ENCODE measurements at places on chromosomes 2 and 18.

- no peak for DNase-seq
Measured at GRCh38 chr18:34659579-34660517, 50.2 kb upstream of the DTNA start.

- no peak for DNase-seq
Measured at GRCh38 chr2:226882606-226883005, 46.8 kb downstream of the RHBDD1 start.

DNA sequence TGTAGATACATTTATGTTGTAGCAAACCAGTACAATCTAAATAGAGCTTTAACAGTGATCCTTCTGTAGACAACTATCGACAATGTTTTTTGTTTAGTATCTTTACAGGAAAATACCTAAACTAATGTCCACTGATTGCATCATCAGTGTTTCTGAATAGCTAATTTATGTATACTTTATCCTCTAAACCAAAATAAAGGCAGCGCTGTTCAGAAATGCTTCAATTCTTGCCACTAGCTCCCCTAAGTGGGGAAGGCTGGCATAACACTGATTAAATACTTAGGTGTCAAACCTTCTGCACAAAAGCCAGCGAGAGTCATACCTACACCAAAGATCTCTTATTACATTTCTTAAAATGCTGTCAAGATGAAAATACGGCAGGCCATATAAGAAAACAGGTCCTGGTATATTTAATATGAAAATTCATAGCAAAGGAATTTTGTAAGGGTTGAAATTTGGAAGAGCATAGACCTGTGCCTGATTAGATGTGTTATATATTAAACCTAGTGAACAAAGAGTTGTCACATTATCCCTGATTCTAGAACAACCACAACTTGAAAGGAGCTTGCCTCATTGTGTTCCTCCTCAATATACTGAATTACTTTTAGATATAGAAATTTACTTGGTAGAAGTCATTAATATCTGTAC is 1693.4 kb upstream of the SLC39A10 start:
- DNase-seq, result no peak

DNA sequence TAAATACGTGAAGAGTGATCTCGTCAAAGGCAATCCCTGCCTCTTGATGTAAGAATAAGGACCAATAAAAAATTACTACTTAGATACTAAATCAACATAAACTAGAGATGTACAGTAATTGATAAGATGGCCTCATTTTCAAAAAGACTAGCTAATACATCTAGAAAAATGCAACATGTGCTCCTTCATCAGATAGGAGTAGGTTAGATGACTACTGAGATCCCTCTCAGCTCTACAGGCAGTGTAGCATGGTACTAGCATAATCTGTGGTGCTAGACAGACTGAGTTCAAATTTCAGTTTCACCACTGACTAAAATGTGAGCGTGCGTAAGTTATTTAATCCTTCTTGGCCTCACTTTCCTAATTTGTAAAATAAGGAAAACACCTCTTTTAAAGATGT is 82.6 kb upstream of the FRZB start:
- no peak for DNase-seq

DNA sequence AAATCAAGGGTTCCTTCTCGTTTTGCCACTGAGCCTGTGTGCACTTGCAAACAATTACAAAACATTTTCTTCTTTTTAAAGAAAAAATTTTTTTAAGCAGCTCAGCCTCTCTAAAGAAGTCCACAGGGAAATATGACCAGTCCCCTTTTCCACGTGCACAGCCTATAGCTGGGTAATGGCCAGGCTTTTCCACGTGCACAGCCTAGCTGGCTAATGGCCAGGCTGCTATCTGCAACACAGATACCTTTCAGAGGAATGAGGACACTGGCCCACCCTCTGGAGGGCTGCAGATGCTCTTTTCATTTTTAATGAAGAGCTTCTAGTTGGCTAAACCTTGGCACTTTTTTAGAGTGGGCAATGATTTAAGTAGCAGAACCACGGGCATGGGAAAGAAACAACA is 46.3 kb downstream of the ASB18 start:
- DNase-seq, result no peak

- DNase-seq, result no peak
Measured at GRCh38 chr2:60872510-60872928, 8.9 kb upstream of the REL start.

DNA sequence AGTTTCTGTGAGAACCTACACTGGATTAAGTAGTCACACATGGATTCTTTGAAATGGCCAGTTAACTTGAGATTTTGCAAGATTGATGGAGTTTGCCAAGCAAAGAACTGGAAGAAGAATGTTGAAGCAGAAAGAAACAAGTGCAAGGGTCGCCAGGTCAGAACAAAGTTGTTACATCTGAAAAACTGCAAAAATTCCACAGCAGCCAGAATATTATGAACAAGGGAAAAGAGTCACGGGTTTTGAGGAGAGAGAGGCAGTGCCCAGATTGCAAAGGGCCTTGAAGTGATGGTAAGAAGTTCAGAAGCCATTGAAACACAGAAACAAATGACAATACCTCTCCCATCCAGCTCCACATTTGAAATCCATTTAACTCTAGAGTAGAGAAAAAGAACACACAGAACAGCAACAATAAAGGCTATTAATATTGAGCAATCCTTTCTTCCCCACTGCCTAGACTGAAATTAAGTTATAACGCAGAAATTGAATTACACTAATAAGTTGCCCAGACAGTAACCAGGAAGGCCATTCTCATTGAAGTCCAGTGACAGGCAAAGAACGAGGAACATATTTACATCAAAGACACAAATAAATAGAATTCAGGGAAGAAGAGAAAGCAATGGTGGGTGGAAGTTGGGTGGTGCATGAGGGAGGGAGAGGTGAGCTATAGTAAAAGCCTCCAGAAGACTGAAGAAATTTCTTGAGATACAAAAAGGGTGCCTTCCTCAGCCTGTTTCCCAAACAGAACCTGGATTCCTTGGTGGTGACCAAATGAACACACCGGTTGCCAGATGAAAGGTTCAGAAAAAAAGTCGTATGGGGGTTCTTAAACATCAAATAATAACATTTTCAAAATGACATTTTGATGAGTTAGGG is 80.6 kb downstream of the ARHGAP15 start:
- no peak for DNase-seq

DNA sequence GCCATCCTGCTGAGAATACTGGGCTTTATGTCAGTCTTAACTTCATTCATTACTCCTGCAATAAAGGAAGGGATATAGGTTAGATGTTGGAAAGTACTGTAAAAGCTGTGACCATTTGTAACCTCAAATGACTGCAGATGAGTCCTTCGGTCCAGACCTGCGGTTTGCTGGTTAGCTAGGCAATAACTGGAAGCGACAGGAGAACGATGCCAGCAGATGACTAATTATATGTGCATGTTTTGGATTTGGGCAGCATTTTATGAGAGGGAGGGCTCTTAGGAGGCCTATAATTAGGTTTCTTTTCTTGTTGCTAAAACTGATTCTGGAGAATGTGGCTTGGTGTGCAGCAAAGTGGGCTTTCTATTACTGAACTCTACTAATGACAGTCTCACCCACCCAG is 205.6 kb downstream of the TMEM182 start:
- no peak for DNase-seq

GRCh38 chr2:189109921-189110397 is 69.6 kb downstream of the COL5A2 start:
- DNase-seq, result no peak

DNA sequence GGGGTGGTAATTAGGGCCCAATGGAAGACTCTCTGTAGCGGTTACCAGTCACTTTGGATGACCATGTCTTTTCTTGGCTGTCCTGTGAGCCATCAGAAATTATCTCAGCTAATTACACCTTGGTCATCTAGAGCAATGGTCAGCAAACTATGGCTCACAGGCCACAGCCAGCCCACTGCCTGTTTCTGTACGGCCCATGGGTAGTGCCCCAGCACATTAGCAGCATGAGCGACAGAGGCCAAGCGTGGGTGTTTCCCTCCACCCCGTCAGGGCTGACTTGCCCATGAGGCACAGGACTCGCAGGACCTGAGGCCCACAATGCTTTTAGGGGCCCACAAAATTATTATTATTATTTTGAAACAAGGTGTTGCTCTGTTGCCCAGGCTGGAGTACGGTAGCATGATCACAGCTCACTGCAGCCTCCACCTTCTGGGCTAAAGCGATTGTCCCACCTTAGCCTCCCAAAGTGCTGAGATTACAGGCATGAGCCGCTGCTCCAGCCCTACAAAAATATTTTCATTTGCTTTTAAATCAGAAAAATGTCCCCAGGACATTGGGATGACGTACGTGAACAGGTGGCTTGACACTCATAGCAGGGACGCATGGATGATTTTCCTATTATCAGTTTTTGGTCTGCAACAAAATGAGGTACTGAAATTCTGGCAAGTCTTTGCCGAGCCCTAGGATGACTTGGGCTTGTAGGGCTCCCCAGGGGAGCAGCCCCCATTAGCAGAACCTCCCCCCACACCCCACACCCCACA is 29.3 kb upstream of the CEP68 start:
- no peak for DNase-seq

- no peak for DNase-seq
Measured at GRCh38 chr2:71341645-71342044, 10.1 kb downstream of the ZNF638 start.

GRCh38 chr2:24632172-24632571 is 141.1 kb downstream of the NCOA1 start:
- DNase-seq, result no peak

DNA sequence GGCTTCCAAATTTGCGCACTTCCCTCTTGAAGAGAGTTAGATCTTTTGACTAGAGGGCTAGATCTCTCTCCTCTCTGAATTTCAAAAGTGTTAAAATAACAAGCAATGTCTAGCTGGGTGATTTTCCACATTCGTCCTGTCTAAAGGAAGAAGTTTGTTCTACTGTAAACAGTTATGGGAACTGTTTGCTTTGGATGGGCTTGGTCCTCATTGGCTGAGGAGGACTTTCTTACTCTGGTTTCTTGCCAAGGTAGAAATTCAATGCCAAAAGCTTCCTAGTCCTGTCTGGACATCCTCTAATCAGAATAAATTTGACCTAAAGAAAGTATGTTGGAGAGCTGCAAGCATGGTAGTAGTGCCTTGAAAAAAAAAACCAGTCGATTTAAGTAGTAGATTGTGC is 47.4 kb upstream of the RAPH1 start:
- no peak for DNase-seq

DNA sequence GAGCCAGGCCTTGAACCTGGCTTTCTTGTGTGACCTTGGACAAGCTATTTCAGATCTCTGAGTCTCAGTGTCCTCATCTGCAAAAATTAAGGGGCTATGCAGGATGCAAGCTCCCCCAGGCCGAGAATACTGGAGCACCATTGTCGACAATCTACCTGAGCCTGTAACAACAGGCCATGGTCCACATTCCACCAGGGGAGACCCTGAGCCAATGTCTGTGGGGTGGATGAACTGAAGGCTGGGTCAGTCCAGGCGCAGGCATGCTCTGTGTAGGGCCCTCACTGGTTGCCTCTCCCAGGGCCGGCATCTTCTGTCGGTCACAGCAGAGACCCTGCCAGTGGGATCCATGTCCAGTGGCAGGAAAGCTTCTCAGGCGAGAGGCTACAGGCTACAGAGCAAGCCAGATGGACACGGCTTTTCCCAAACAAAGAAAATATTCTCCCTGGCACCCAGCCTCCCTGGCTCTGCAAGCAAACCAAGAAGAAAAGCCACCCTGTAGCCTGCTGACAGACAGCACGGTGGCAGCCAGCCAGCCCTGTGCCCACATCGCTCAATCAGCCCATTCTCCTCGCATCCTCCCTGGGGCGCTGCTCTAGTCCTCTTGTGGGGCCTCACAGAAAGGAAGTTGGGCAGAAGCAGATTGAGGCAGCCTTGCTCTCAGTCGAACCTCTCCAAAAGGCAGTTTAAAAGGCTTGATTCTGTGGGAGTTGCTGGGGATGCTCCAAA is 48.7 kb upstream of the FZD7 start:
- DNase-seq, result no peak

- no peak for DNase-seq
Measured at GRCh38 chr2:95292623-95293260, 4.4 kb upstream of the KCNIP3 start.

- no peak for DNase-seq
Measured at GRCh38 chr18:46295416-46295815, 191.2 kb downstream of the HAUS1 start.

GRCh38 chr2:127641133-127641532 is 4.8 kb upstream of the GPR17 start:
- no peak for DNase-seq

GRCh38 chr2:196566961-196567666 is 72.4 kb upstream of the CCDC150 start:
- no peak for DNase-seq

GRCh38 chr2:26324903-26325302 is 21.0 kb upstream of the SELENOI start:
- DNase-seq, result no peak
